ENCODE measurements at places on chromosomes 16 and 17. TPM values are rescaled to one million over a fixed set of nuclear protein-coding genes. Genes with fewer than 3 reads are reported as not detected.

DNA sequence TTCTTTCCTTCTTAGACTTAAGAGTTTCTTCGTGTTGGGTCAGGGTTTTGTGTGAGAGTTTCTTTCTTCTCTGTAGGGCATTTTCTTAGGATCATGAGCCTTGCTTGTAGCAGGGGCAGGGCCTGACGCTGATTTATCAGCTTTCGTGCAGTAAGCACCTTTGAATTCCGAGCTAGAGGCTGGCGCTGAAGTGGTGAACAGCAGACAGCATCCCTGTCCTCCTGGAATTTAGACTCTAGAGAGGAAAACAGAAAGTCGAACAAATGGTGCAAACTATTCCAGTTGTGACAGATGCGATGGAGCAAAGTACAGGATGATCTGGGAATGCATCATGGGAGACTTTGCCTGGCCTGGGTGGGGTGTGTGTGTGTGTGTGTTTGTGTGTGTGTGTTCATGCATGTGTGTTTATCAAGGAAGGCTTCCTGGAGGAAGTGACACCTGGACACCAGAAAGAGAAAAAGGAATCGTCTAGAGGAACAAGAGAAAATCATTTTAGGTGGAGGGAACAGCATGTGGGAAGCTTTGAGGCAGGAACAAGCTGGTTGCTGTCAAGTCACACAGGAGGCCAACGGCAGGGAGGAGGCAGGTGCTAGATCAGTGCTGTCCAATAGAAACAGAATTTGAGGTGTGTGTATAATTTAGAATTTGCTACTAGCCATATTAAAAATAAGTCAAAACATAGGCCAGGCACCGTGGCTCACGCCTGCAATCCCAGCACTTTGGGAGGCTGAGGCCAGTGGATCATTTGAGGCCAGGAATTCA, 60.2 kb downstream of the WWP2 start:
- DNase-seq, result no peak

GRCh38 chr16:695355-696089, 5.3 kb upstream of the WDR24 start:
- DNase-seq, result peak; percentile 35

- no peak for DNase-seq
Observed at GRCh38 chr16:10577305-10578202, 2.8 kb downstream of the EMP2 start.

- no peak for DNase-seq
Observed at GRCh38 chr16:13926891-13927290, 6.9 kb downstream of the ERCC4 start.

DNA sequence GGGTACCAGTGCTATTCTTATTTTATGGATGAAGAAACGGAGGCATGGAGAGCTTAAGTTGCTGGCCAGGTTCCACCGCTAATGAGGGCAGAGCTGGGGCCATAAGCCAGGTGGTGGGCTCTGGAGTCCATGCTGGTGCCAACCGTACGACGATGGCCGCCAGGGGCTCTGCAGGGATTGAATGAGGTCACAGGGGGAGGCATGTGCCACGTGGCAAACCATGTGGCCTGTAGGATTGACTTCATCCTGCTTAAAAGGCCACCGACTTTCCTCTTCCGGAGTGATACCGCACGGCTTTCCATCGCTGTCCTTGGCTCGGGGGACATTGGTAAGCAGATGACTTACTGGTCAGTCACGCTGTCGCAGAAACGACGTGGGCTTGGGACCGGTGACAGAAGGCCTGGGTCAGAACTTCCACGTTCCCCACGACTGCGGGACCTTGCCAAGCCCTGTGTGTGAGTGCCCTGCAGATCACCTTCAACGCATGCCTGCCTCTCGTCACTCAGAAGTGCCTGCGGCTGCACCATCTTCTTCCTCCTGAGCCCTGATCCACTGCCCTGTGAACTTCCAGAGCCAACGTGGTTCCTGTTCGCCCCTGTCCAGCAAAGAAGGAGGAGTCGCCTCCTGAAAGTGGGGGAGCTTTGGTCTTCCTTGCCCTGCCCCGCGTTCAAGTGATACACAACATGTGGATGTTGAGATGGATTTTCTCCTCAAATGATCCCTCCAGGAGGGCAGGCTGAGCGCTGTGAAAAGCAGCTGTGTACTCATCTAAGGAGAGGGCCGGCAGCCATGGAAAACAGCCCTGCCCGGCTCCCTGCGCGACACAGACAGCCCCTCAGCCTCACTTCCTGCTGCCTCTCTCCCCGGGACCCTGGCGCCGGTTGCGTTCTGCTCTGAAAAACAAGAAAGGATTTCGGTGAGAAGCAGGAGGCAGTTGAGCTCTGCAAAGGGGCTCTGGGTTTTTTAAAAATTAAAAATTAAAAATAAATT, 176.7 kb downstream of the C16orf95 start:
- DNase-seq, result no peak

DNA sequence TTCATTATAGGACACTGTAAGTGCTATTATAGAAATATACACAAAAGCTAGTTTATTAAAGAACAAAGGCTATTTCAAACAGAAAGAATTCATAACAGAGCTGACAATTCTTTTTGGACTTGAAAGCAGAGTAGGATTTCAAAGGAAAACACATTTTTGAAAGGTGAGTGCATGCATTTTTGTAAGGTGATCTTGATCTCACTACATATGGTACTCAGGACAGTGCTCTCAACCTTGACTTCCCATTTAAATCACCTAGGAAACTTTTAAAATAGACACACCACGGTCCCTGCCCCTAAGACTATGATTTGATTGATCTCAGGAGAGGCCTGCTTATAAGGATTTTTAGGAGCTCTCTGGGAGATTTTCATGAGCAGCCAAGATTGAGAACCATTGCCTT, 1362.0 kb downstream of the CDH8 start:
- DNase-seq, result no peak

DNA sequence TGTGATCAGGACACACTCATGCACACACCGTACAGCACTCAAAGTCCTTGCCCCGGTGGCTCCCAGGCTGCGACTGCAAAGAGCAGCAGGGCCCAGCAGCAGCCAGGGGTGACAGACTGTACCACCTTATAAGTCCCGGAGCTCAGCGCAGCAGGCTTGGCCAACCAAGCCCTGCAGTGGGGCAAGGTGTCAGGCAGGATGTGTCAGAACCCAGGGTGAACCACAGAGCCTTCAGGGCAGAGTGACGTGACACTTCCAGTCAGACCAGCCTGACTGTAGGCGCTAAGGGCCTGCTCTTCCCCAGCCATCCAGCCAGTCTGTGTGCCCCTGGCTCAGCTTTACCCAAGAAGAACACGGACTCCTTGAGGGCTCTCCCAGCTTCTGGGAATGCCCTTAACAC, 204.1 kb downstream of the COPRS start:
- DNase-seq, result no peak

DNA sequence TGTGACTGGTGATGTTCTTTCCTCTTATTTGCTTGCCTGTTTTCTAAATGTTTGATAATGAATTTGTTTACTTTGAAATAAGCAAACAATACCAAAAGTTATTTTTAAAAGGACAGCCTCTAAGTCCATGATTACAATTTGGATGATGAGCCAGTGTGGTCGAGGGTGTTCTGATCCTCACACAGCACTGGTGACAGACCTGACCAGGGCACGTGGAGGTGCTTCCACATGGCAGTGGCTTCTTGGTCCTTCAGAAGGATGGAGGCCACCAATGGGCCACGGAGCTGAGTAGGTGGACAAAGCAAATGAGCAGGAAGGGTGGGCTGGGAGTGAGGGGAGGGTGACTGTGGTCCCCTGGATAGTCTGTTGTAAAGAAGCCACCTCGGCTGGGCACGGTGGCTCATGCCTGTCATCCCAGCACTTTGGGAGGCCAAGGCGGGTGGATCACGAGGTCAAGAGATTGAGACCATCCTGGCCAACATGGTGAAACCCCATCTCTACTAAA, 4.2 kb upstream of the TEX19 start:
- no peak for DNase-seq

DNA sequence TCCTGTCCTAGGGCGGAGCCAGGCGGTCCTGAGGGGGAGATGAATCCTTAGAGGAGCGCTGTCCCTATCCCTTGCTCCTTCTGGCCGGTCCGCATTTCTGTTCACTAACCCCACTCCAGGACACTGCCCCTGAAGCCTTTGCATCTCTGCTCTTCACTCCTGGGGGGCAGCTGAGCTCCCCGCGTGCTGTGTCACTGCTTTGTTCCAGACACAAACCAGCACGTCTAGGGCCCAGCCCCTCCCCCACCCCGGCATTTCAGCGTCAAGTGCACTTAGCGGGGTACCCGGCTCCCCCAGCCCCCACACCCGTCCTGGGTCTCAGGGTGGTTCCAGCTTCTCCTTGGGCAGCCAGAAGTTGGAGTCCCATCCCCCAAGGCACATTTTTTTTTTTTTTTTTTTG, 8.9 kb downstream of the CORO6 start:
- no peak for DNase-seq

DNA sequence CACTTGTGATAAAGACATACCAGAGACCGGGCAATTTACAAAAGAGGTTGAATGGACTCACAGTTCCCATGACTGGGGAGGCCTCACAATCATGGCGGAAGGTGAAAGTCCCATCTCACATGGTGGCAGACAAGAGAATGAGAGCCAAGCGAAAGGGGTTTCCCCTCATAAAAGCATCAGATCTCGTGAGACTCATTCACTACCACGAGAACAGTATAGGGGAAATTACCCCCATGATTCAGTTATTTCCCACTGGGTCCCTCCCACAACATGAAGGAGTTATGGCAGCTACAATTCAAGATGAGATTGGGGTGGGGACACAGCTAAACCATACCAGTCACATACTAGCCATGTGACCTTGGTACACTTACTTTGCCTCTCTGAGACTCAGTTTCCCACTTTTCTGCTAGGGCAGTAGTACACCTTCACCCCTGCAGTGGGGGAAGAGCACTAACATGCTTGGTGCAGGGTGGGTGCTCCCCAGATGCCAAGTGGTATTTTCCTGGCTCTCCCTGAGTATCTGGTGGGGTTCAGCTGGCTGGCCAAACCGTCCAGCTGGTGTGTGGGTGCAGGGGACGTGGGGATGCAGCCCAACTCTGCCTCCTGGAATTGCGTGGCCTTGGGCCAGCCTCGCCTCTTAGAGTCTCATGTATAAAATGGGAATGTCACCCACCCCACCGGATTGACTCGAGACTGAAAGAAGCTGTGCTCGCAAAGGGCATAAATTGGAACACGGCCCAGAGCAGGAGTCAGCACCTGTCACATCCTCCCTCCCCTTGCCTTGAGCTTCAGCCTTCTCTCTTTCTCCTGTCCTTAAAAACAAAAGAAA, 364.1 kb downstream of the CPPED1 start:
- no peak for DNase-seq

GRCh38 chr16:69703638-69704037, 22.7 kb downstream of the NQO1 start:
- DNase-seq, result no peak

DNA sequence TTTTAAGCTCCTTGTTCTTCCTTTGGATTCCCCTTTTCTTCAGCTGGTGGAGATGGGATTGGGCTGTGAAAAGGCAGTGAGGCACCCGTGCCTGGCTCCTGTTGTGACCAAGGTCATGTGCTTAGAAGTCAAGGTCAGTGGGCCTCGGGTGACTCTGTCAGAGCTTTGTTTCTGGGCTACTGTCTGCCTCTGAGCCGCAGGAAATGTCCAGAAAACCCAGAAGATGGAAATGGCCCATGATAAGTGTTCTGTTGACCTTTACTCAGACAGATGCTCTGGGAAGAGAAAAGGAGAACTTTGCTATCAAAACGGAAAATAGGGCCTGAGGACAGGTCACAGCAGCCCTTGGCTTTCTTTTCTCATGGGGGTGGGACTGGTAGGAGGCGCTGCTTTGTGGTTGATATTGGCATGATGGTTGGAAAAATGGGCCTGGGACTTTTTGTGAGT, 2.9 kb downstream of the ABCC1 start:
- no peak for DNase-seq

DNA sequence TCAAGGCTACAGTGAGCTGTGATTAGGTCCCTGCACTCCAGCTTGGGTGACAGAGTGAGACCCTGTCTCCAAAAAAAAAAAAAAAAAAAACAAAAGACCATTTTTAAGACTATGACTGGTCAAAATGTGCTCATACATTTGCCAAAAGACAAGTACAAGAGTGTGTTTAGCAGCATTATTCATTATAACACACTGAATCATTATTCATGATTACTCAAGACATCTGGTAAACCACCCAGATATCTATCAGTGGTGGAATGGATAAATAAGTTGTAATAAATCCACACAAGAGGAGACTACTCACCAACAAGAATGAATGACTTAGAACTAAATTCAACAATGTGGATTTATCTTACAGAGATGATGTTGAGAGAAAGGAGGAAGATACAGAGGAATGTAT, 716.3 kb downstream of the MAF start:
- no peak for DNase-seq

- DNase-seq, result no peak
Observed at GRCh38 chr16:48537275-48537674, 72.7 kb downstream of the N4BP1 start.

DNA sequence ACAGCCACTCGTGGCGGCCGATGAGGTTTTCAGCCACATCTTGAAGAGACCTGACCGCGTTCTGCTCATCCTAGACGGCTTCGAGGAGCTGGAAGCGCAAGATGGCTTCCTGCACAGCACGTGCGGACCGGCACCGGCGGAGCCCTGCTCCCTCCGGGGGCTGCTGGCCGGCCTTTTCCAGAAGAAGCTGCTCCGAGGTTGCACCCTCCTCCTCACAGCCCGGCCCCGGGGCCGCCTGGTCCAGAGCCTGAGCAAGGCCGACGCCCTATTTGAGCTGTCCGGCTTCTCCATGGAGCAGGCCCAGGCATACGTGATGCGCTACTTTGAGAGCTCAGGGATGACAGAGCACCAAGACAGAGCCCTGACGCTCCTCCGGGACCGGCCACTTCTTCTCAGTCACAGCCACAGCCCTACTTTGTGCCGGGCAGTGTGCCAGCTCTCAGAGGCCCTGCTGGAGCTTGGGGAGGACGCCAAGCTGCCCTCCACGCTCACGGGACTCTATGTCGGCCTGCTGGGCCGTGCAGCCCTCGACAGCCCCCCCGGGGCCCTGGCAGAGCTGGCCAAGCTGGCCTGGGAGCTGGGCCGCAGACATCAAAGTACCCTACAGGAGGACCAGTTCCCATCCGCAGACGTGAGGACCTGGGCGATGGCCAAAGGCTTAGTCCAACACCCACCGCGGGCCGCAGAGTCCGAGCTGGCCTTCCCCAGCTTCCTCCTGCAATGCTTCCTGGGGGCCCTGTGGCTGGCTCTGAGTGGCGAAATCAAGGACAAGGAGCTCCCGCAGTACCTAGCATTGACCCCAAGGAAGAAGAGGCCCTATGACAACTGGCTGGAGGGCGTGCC, 30.1 kb downstream of the CIITA start:
- no peak for DNase-seq

PIRT gene
- polyA plus RNA-seq, result not detected

HOXB6 gene
- polyA plus RNA-seq, result not detected

PYY gene
- polyA plus RNA-seq, result not detected

GP1BA gene
- not detected for polyA plus RNA-seq

CCL3 gene
- polyA plus RNA-seq, result 2.3 TPM

CDR2L gene
- 0.06 TPM for polyA plus RNA-seq

NUDT21 gene
- polyA plus RNA-seq, result 77.2 TPM

TAC4 gene
- not detected for polyA plus RNA-seq

C17orf100 gene
- polyA plus RNA-seq, result 4.7 TPM

TNFSF13 gene
- not detected for polyA plus RNA-seq

GAS7 gene
- 4.4 TPM for polyA plus RNA-seq
